ENCODE measurements at places on chromosomes 6 and 20.
A peak's percentile ranks its signal among the peaks of the same experiment; 100 is the strongest.

- no peak for DNase-seq
Observed at GRCh38 chr6:45590226-45590625, 212.5 kb upstream of the SUPT3H start.

- no peak for DNase-seq
Observed at GRCh38 chr6:54695815-54696214, 150.8 kb upstream of the FAM83B start.

GRCh38 chr20:17681726-17682102, 328 bp downstream of the RRBP1 start:
- peak; percentile 6 for DNase-seq

DNA sequence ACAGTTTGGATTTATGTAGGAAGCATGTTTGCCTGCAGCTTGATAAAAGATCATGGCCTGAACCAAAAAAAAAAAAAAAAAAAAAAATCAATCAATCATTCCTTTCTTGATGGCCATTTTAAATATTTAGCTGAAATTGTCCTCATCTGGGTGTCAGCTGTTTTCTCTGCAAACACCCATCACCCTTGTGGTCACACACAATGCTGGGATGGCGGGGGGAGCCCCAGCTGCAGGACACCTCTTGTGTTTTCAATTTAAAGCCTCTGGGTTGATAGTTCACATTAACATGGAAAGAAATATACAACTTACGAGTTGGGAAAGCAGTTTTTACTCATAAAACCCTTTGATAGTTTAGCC, 160.4 kb downstream of the ZFP64 start:
- no peak for DNase-seq

DNA sequence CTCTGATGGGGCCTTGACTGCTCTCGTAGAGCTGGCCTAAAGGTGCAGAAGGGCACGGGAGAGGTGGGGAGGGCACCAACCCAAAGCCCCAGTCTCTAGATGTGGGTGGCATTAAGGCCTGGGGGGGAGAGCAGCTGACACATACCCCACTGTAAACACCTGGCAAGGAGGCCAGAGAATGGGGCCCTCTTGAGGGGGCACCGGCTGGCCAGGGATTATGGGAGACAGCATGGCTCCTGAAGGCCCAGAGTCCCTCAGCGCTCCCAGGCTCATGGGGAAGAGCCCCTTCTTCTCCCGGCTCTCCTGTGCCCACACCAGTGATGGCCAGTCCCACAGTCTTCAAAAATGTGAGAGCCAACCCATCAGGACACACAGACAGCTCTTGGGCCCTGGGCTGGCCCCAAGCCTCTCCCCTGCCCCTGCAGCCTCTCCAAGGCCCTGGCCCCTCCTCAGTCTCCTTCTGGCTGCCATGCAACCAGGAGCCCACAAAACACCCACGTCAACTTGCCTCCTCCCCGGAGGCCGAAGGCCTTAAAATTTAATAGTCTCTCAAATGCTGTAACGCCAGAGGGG, 58.2 kb upstream of the FOXP4 start:
- DNase-seq, result no peak

GRCh38 chr20:8254911-8255582, 123.0 kb downstream of the PLCB1 start:
- DNase-seq, result no peak

DNA sequence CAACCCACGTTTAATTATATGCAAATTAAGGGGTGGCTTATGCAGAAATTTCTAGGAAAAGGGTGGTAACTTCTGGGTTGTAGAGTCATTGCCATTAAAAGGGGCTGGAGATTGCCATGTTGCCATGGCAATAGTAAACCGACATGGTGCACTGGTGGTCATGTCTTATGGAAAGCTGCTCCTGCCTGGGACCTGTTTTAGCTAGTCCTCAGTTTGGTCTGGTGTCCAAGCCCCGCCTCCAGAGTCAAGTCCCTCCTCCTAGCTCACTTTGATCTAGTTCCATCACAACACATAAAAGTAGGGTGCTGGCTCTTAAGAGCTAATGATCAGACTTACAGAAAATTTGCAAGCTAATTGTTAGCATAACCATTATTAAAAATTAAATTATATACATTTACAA, 5.3 kb downstream of the SLC22A2 start:
- DNase-seq, result no peak

GRCh38 chr6:165701564-165702354, 38.7 kb upstream of the PDE10A start:
- no peak for DNase-seq

GRCh38 chr6:3777730-3778461, 26.4 kb upstream of the PXDC1 start:
- no peak for DNase-seq

- no peak for DNase-seq
Observed at GRCh38 chr6:55827818-55828522, 47.4 kb downstream of the BMP5 start.

DNA sequence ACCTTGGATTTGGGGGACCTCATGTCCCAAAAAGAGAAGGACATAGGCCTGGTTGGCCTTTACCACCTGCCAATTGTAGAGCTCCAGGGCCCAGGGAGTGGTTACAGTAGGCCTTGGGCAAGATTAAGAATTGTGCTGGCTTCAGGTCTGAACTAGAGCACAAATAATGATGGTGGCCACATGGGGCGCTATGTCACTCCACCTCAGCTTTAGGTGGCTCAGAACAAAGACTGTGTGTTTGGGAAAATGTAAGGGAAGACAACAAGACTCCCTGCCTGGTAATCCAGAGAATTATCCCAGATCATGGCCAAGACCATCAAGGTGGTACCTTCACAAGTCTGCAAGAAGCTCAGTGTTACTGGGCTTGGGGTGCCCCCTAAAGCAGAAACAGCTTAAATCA, 224.9 kb upstream of the OPRM1 start:
- DNase-seq, result no peak

DNA sequence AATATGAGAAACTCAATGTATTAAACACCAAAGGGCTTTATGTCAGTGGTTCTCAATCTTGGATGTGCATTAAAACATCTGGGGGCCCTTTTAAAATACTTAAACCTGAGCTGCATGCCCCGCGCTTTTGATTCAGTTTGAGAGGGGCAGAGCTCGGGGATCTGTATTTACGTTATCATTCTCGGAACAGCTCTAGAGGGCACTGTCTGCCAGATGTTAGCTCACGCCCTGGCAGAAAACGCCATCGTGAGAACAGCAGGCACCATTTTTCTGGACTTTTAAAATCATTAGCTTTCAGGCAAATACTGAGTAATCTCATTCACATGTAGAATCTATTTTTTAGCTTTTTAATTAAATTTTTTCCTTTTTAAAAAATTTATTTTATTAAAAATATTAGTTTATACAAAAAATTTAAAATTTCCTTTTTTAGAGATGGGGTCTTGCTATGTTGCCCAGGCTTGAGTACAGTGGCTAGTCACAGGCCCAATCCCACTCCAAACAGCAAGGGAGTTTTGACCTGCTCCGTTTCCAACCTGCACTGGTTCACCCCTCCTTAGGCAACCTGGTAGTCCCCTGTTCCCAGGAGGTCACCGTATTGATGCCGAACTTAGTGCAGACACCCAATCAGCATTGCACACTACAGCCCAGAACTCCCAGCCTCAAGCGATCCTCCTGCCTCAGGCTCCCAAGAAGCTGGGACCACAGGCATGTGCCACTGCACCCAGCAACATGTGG, 30.0 kb upstream of the ZNF133 start:
- no peak for DNase-seq

GRCh38 chr20:18585134-18585533, 2.7 kb upstream of the DTD1 start:
- no peak for DNase-seq

GRCh38 chr20:39150501-39150900, 188.4 kb downstream of the DHX35 start:
- no peak for DNase-seq

- no peak for DNase-seq
Observed at GRCh38 chr20:19122395-19122794, 90.0 kb upstream of the SLC24A3 start.

DNA sequence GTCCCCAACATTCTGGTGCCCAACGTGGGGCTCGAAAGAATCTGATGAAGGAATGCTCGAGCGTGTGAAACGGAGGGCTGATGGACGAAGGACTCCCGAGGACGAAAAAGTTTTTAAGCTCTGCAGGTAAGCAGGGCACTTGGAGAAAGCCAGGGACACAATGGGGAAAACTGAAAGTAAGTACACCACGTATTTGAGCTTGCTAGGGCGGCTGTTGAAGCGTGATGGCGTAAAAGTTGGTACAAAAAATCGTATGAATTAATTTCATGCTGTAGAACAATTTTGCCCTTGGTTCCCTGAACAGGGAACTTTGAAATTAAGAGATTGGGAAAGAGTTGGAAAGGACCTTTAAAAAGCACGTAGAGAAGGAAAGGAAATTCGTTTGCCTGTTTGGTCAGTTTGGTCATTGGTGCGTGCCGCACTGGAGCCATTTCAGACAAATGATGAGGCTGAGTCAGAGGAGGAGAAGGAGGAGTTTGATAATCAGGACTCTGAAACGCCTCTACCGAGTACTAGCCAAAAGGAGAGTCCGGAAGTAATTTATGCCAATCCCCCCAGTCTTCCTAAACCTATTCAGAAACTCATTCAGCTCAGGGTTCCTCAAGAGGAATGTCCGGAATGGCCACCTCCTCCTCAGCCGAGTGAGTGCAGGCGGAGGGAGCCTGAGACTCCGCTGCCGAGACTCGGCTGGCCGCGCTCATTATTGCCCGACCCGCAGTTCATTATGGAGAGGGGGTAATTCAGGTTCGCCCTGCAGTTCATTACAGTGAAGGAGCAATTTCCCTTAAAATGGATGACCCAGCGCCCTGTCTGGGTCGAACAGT, 59.2 kb upstream of the PRSS16 start:
- peak; percentile 19 for DNase-seq

DNA sequence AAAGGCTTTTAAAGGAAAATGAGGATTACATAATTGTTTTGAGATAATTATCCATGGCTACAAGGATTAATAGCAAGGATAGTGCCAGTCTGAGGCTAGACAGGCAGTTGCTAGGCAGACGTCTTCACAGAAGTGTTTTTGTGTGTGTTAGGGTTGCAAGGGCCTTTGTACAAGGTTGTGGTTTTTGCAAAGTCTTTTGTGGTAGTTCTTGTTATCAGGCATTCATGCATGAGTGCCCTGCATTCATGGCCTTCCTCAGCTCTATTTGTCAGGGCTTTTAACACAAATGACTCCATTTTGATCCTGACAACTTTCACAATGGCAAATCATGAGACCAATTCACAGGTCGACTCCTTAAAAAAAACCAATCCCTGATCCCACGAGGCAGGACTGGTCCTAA, 68.1 kb upstream of the TXNDC5 start:
- no peak for DNase-seq

DNA sequence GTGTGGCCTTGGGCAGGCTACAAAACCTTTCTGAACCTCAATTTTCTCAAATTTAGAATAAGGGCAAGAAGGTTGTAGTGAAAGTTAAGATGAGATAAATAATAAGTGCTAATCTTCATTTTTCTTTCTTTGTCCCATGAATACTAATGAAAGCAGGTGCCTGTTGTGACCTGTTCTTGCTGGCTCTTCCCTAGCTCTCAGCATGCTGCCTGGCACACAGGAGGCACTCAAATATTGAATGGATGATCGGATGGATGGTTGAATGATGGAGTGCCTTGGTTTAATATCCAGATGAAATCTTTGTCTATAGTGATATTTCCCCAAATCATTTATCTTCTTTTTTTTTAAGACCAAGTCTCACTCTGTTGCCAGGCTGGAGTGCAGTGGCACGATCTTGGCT, 15.0 kb downstream of the PBOV1 start:
- DNase-seq, result no peak

GRCh38 chr6:152858141-152858540, 107.5 kb downstream of the VIP start:
- DNase-seq, result no peak

- DNase-seq, result no peak
Observed at GRCh38 chr20:57262784-57263609, 3.4 kb downstream of the BMP7 start.

GRCh38 chr20:51190783-51191180, 167.9 kb upstream of the KCNG1 start:
- no peak for DNase-seq

DNA sequence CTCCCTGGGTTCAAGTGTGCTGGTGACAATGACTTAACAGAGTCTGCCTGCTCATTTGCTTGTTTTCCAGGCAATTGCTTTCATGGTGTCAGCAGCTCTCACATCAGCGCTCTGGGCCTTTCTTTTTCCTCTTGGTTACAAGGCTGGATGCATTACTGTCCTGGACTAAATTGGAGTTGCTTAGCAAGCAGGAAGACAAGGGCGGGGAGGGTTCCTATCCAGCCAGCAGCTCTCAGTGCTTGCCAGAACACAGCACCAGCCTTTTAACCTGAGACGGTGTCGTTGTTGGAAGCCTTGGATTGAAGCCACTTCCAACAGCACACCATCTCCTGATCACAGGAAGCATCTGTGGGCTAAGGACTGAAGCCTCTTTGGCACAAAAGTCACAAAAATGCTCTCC, 606.9 kb downstream of the CDH26 start:
- no peak for DNase-seq

DNA sequence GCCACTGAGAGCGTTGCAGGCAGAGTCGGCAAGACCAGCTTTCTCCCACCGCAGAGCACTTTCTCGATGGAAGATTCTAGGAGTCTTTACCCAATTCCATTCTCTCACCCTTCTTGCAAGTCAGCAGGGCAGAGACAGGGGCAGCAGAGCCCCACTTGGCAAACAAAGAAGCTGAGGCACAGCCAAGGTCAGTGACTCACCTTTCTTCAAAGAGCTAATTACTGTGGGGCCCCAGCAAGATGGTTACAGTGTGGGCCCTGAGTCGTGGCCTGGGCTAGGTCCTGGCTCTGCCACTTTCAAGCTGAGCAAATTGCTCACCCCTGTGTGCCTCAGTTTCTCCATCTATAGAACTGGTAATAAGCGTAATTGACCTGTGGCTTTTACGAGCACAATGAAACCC, 277.0 kb downstream of the PREX1 start:
- DNase-seq, result no peak

GRCh38 chr20:33814238-33814712, 3.1 kb downstream of the CHMP4B start:
- DNase-seq, result no peak

DNA sequence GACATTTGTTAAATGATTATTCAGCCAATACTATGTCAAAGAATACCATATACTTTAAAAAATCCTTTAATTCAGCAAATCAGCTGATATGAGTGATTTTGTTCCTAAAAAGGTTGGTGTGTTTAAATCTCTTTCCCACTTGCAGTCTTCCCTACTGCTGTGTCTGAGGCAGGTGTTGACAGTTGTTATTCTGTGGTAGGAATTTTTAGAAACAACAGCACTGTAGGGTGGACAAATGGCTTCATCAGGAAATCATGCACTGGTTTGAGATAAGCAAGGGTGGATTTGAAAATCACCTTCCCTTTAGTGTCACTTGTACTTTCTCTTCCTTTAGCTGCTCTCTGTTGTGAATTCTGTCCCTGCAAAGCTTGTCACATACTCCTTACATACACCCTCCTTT, 213.7 kb upstream of the SGK1 start:
- no peak for DNase-seq

GRCh38 chr20:60331688-60332300, 373.6 kb downstream of the CDH26 start:
- no peak for DNase-seq

GRCh38 chr6:75493400-75494064, at the start of gene FILIP1:
Gene FILIP1, minus strand, starts transcription at chr6:75493800. Its CDS starts 78,828 bp downstream, at chr6:75414972.
- no peak for DNase-seq

GRCh38 chr6:96007663-96008062, 8.1 kb upstream of the FUT9 start:
- DNase-seq, result no peak

- DNase-seq, result no peak
Observed at GRCh38 chr6:108937170-108937569, 88.9 kb downstream of the ARMC2 start.

Measured in activated gamma-delta T cell treated with Interleukin-2 at 50 U/mL for 16 hours (primary cell).